ENCODE measurements at places on chromosomes 1 and 21. TPM values are rescaled to one million over a fixed set of nuclear protein-coding genes. Genes with fewer than 3 reads are reported as not detected.

The MYOM3 gene
- total RNA-seq: not detected

The KRTAP13-2 gene
- not detected for total RNA-seq

The CRABP2 gene
- 0.29 TPM for total RNA-seq

The G0S2 gene
- total RNA-seq: 0.18 TPM

The MPL gene
- total RNA-seq: not detected

The BARHL2 gene
- total RNA-seq: 0.11 TPM
